ENCODE measurements at places on chromosomes 5 and 9.

- DNase-seq = no peak
Measured at GRCh38 chr9:37197158-37198038, 77.0 kb downstream of the ZCCHC7 start.

- DNase-seq = peak; percentile 89
Measured at GRCh38 chr9:129888293-129889121, 53.2 kb downstream of the USP20 start.

- DNase-seq = no peak
Measured at GRCh38 chr5:158922816-158923215, 176.9 kb downstream of the EBF1 start.

GRCh38 chr5:139178589-139178917, 19.6 kb downstream of the SIL1 start:
- DNase-seq = no peak

- DNase-seq = no peak
Measured at GRCh38 chr5:153096381-153096780, 394.1 kb upstream of the GRIA1 start.

GRCh38 chr5:172284611-172284980, 1.0 kb upstream of the UBTD2 start:
- no peak for DNase-seq

- DNase-seq = no peak
Measured at GRCh38 chr5:66143473-66144073, 527 bp upstream of the SREK1 start.

- DNase-seq = no peak
Measured at GRCh38 chr9:77820293-77820954, 172.3 kb upstream of the GNA14 start.

DNA sequence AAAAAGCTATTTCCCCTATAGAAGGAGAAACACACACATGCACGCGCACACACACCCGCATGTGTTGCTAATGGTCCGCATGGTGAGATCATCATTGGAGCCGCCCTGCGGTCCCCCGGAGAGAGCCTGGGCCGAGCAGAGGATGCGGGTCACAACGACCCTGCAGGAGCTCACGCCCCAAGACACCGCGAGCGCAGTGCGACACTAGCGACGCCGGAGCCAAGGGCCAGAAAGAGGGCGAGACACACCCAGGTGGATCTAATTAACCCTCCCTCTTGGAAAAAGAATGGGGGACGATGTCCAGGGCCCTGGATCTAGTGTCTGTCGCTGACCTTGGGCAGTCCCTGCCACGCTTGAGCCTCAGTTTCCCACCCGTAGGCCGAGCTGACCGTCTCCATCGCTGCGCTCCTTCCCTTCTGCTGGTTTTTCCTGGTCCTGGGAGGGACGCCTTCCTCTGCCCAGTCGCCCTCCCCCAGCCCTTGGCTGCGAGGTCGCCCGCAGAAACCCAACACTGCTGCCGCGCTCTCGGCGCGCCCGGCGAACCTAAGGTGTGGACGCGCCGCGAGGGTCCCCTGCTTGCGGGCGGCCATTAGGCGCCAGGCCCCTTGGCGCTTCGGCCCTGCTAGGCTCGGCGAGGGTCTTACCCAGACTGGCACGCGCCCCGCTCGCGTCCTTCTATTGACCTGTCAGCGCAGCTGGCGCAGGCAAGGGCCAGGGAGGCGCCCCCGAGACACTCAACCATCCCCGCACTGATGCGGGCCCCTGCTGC, 47.5 kb upstream of the RNF20 start:
- no peak for DNase-seq

DNA sequence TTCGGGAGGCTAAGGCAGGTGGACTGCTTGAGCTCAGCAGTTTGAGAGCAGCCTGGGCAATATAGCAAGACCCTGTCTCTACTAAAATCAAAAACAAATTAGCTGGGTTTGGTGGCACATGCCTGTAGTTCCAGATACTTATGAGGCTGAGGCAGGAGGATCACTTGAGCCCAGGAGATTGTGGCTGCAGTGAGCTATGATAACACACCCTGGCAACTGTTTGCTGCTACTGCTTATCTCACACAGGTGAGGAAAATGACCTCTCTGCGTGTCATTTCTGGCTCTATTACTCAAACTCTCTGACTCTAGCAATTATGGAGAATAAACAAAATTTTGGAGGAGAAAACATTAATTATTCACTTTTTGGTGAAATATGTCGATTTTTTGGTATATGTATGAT, 45.3 kb upstream of the TMC1 start:
- no peak for DNase-seq

- DNase-seq = no peak
Measured at GRCh38 chr5:62371409-62371808, 32.3 kb downstream of the DIMT1 start.

GRCh38 chr9:92917176-92917800, 30.0 kb upstream of the FGD3 start:
- DNase-seq = no peak

GRCh38 chr9:111287127-111287526, 42.9 kb downstream of the OR2K2 start:
- DNase-seq = no peak

DNA sequence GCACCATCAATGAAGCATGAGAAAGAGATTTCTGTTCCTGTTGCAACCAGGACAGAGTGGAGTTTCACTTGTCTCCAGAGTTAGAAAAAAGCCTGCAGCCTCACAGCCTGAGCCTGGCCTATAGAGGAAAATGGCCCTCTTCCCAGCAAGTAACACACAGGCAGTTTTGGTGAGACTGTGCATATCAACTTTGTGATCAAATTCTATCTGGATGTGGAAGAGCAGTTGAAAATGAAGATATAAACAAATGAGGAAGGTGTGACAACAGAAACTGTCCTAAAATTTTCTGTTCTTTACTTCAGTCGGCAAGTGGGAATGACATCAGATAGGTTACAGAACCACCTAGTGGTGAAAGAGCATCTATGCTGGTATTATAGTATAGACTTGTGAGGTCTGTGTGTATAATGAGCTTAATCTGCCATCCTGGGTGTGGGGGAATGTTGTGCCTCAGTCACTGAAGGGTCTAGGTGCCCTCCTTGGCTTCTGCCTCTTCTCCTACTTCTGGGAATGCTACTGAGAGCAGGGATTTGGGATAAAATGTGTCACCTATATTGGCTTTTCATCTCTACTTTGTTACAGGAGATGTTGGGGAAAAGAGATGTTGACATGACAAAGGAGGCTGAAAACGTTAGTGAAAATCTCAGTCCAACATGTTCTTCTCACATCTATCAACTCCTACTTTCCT, 28.2 kb downstream of the YIPF5 start:
- no peak for DNase-seq

DNA sequence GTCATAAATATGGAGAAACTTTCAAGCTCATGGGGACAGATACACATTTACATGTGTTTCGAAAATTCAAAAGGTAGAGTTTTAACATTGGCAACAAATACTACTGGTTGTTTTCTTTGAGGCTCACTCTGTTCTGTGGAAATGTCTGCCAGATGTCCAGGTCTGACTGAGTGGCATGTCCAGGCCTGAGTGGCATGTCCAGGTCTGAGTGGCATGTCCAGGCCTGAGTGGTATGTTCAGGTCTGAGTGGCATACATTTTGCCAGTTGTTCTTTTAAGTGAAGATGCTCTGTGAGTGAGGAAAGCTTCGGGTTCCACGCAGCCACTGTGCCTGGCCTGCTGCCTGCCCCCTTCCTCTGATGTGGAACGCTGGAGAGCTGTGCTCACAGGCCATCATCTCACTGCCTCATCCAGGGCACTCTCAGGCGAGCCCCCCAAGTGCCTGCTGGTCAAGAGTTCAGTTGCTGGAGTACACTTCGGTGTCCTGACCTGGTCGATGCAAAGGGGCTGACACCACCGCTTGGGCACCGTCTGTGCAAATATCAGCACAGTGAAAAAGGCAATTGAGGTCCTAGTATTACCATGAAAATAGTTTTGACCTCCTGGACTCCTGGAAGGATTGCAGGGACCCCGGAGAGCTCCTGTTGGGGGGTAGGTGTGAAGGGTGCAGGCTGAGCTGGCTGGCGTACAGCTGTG, 89.9 kb downstream of the EHMT1 start:
- DNase-seq = no peak

GRCh38 chr5:118466418-118466817, 521.9 kb downstream of the DTWD2 start:
- no peak for DNase-seq

DNA sequence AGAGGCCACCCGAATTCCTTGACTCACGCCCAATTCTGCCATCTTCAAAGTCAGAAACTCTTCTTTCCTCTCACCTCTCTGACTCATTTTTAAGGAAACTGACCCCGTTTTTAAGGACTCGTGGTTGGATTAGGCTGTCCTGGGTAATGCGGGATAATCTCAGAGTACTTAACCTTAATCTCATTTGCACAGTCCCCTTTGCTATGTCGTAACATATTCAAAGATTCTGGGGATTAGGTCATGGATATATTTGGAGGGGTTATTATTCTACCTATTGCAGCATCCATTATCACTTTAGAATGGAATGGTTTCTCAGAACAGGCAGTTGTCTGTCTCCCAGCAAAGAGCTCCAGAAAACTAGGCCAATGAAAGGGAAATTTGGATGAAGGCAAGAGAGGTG, 80.8 kb upstream of the IL12B start:
- no peak for DNase-seq

DNA sequence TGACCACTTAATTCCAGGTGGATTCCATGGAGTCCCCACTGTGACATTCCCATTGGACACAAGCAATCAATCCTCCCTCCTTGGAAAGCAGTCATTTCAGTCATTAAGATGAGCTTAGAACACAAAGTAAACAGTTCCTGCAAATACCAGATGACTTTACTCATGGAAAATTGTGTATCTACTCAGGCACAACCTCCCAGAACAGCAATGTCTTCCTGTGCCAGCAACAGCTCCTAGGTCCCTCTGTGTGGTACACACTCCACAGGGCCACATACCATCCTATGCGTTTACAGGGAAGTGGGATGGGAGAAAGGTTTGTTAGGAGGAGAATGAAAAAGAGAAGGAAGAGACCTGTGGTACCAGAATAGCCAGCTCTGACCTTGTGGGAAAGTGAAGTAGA, 53.7 kb downstream of the MTMR12 start:
- no peak for DNase-seq

DNA sequence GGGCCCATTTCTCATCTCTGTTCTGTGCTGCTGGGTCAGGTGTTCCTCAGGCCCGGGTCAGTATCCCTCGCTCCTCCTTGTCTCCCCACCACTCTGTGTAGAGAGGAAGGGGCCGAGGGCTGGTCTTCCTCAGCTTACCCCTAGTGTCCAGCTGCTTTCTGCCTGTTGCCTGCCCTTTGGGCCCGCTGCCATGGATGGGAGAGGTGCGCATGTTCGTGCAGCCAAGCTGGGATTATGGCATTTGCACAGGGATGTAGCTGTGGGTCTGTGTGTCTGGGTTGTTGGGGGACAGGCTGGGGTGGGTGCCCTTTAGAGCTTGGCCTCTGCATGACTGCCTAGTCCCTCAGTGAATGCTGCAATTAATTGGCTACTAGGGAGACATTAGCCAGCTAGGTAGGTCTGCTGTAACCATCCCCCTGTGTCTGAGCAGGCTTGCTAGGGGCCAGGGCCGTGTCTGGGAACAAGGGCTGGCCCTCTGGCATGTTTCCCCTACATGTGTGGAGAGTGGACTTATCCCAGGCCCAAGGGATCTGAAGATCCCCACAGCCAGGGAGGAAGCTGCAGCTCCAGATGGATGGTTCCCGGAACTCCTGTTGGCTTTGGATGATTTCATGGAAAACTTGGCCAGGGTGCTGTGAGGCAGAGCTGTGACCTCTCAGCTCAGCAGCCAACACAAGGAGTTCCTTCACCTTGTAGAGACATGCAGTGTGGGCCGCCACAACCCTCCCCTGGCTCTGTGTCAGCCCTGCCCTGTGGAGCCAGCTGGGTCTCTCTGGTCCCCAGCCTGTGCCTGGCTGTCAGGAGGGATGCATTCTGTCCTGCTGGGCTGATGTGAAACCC, 161.9 kb downstream of the MACROH2A1 start:
- no peak for DNase-seq

GRCh38 chr5:76816110-76816831, 2.6 kb upstream of the F2RL1 start:
- DNase-seq = no peak

DNA sequence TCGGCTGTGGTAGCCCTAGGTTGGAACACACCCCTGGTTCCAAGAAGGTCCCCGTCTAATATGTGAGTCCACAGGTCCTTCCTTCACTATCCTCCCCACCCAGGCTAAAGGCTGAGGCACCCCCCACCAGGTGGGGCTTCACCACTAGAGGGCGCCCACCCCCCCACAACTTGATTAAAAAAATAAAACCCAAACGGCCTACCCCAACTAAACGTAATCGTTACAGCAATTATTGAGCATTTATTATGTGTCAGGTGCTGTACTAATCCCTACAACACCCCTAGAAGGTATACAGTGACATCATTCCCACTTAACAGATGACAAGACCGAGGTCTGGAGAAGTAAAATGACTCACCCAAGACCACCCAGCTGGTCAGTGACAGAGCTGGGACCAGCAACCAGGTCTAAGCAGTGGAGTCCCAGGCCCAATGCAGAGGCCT, 65.0 kb downstream of the FGF18 start:
- peak; percentile 10 for DNase-seq

- no peak for DNase-seq
Measured at GRCh38 chr9:137320555-137321384, 18.7 kb upstream of the NRARP start.

All from stimulated activated CD4-positive, alpha-beta T cell treated with anti-CD3 and anti-CD28 coated beads, Interleukin-15, amount 100 ng/mL, for 48 hours (primary cell).